Activated naive CD8-positive, alpha-beta T cell treated with anti-CD3 and anti-CD28 coated beads for 36 hours (primary cell): ENCODE measurements at places on chromosomes 11 and 22. TPM values are rescaled to one million over a fixed set of nuclear protein-coding genes. Genes with fewer than 3 reads are reported as not detected.

The SCGB2A2 gene
- total RNA-seq: not detected

GRCh38 chr11:72146625-72147024 is 11.1 kb downstream of the FOLR3 start:
- H3K4me1 ChIP-seq: no peaks in the 10 kb centered on the region
- DNase-seq: no peak
- no peaks in the 10 kb centered on the region for H3K36me3 ChIP-seq
- no peak overlapping the region for H3K27ac ChIP-seq
- no peak overlapping the region for H3K4me3 ChIP-seq

The SMC1B gene
- total RNA-seq: 2.1 TPM

GRCh38 chr11:106070606-106071005 is 6.5 kb downstream of the KBTBD3 start:
- H3K4me3 ChIP-seq: no peak overlapping the region
- peaks cover 18% of the 10 kb centered on the region for H3K36me3 ChIP-seq
- peaks cover 12% of the 10 kb centered on the region for H3K4me1 ChIP-seq
- H3K27ac ChIP-seq: no peak overlapping the region
- H3K27me3 ChIP-seq: no peaks in the 10 kb centered on the region

The OR9G1 gene
- not detected for total RNA-seq

The ZBTB16 gene
- total RNA-seq: 1.7 TPM

The LYVE1 gene
- not detected for total RNA-seq

The CHRNA10 gene
- total RNA-seq: 1.5 TPM

The APOL1 gene
- 17.6 TPM for total RNA-seq

DNA sequence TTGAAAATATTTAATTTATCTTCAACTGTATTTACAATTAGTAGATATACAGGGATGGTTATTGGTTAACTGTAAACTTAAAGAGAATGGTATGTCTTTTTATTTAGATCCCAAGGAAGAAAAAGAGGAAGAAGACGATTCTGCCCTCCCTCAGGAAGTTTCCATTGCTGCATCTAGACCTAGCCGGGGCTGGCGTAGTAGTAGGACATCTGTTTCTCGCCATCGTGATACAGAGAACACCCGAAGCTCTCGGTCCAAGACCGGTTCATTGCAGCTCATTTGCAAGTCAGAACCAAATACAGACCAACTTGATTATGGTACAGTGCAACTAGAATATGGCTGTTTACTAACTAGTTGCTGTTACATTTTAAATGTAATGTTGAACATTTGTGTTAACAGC is 12.7 kb upstream of the CNTF start:
- H3K36me3 ChIP-seq: peaks cover 46% of the 10 kb centered on the region
- DNase-seq: no peak
- no peak overlapping the region for H3K4me3 ChIP-seq
